Liver (tissue), 10 donors: ENCODE measurements at places on chromosomes 12 and 14. TPM values are rescaled to one million over a fixed set of nuclear protein-coding genes. Genes with fewer than 3 reads are reported as not detected.

GRCh38 chr14:61179061-61179690 is 102.0 kb downstream of the TMEM30B start:
- no peak for DNase-seq

DNA sequence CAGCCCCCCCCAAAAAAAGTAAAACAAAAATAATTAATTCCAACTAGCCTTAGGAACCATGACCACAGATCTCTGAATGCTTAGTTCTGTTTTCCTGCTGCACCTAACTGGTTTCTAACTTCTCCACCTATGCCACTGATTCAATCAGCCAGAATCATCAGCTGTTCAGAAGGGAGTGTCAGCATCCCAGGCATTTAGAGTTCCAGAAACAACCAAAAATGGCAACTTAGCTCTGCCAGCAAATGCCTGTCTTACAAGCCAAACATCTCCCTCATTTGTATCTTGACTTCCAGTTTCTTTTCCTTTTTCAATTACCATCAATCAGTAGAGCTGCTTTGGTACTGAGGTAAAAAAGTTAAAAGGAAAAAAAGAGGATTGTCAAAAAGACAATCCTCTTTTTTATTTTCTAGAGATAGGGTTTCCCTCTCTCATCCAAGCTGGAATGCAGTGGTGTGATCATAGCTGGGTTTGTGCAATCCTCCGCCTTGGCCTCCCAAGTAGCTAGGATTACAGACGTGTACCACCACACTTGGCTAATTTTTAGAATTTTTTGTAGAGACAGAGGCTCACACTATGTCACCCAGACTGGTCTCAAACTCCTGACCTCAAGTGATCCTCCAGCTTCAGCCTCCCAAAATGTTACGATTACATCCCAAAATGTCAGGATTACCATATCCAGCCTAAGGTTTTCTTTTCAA is 45.2 kb upstream of the ISM2 start:
- no peak for DNase-seq

DNA sequence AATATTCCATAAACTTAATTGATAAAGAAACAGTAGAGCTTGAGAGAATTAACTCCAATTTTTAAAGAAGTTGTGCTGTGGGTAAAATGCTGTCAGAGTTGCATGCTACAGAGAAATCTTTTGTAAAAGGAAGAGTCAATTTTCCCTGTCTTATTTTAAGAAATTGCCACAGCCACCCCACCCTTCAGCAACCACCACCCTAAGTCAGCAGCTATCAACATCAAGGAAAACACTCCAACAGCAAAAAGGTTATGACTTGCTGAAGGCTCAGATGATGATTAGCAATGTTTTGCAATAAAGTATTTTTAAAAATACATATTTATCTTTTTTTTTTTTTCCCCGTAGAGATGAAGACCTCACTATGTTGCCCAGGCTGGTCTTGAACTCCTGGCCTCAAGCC is 6.5 kb upstream of the DRAM1 start:
- DNase-seq: no peak

EML1 gene
- 14.6 TPM for total RNA-seq

- DNase-seq: no peak
Measured at GRCh38 chr12:120350576-120351350, 18.2 kb downstream of the MSI1 start.

DNA sequence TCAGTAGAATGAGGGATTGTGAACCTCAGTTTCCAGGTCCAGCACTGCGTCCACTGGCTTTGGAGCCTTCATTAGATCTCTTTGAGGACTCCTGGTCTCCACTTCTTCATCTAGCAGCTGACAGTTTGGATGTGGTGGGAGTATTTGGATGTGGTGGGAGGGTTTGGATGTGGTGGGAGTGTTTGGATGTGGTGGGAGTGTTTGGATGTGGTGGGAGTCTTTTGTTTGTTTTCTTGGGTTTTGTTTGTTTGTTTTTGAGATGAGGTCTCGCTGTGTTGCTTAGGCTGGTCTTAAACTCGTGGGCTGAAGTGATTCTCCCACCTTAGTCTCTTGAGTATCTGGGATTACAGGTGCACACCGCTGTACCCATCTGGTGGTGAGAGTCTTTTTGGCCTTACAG is 64.7 kb downstream of the IFT43 start:
- no peak for DNase-seq

ANO6 gene
- 36.8 TPM for total RNA-seq

DNA sequence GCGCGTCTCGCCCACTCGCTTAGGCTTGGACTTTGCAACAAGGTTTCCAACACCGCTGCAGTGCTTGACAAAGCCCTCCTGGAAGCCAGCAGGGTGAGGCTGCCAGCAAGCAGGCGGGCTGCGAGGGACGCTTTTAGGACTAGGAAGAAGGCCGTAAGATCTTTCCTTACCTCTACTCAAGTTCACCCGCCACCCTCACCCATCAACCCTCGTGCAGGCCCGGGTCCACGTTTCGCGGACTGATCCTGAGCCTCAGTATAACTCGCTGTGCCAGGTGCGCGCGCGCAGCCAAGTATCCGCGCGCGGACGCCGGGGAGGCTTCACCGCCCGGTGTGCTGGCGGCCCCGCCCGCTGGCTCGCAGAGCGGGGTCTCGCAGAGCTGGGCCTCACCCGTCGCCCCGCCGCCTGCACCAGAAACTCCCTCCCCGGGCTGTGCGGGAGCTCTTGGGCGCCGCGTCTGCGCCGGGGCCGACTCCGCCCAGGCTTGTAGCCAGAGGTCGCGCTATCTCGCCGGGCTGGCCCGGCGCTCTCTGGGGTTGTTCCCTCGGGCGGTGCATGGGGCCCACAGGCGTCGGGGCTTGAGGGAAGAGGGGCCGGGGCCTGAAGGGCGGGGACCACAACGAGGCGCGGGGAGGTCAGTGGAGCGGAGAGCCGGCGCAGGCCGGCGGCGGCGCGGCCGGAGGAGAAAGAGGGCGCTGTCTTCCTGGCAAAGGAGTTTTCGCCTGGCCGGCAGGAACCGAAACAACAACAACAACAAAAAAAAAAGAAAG is 7.6 kb upstream of the SIX1 start:
- DNase-seq: no peak

SERPINA5 gene
- 45.7 TPM for total RNA-seq

GRCh38 chr14:82126006-82126405 is 592.4 kb upstream of the SEL1L start:
- no peak for DNase-seq

PROX2 gene
- not detected for total RNA-seq

SAMD15 gene
- total RNA-seq: 0.50 TPM

DNA sequence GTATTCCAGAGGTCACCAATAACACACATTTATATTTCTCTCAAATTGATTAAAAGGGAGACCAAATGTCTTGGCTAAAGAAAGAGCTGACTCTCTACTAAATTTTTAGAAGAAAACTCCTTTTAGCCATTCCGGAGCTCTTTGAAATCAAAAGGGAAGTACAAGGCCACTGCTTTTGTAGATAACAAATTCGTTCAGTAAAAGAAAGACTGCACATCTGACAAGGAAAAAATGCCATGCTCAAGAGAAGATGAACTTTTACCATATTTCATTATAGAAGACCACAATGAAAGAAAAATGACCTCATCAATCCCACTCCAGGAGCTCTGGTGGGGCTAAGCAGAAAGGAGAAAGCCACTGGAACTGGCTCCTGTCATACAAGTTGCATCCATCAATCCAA is 57.6 kb downstream of the SPTSSA start:
- DNase-seq: no peak

CLEC14A gene
- 7.3 TPM for total RNA-seq

AMHR2 gene
- total RNA-seq: 0.89 TPM
